ENCODE measurements at places on chromosomes 3 and 15. TPM values are rescaled to one million over a fixed set of nuclear protein-coding genes. Genes with fewer than 3 reads are reported as not detected.

DNA sequence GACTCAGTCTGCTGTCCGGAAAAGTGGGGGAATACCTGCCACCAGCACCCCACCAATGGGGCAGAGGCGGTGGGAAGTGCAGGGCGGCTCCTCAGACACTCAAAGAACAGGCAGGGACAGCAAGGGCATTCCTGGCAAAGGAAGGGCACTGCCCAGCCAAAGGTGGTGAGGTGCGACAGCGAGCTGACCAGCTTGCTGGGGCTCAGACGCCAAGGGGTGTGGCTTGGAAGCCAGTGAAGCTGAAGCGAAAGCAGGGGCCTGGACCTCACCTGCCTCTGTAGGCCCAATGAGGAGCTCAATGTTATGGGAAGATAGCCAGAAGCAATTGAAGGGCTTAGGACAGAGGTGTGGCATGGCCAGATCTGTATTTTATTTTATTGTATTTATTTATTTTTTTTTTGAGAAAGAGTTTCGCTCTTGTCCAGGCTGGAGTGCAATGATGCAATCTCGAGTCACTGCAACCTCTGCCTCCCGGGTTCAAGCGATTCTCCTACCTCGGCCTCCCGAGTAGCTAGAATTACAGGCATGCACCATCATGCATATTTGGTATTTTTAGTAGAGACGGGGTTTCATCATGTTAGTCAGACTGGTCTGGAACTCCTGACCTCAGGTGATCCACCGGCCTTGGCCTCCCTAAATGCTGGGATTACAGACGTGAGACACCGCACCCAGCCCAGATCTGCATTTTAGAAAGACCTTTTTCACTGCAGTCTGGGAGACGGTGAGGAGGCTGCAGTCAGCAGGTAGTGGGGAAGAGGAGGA lies 4.4 kb upstream of the LMAN1L start:
- DNase-seq, result no peak

DNA sequence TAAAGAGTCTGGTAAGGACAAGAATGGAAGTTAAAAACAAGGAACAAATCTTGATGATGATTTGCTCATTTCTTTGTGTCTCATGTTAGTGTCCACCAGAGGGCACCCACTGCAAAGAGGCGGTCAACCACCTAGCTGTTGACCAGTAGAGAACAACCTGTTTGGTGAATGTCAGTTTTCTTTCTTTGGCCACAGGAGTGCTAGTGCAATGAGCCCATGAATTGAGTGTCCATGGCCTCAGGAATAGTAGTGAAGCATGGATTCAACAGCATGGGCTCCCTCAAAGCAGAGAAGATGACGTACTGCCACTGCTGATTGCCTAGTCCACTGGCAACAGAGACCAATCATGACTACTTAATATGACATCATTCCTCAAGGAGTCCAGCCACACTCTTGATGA lies 10.7 kb upstream of the CNTN6 start:
- peak; percentile 22 for DNase-seq

DNA sequence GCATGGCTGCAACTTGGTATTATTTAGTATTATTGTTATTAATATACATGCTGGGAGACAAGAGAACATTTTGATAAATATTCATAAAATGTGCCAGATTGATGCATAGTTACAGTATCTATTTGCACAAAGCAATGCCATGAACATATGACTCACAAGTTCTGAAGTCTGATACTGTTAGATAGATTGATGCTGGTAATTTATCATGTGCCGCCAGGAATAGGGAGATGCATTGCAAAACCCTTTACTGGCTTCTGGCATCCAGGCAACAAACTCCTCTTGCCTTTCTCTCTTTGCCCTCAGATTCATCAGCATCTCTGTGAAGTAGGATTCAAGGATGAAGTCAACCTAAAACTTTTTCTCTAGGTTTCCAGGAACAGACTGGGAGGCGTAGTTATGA lies 41.0 kb upstream of the SLC25A26 start:
- no peak for DNase-seq

DNA sequence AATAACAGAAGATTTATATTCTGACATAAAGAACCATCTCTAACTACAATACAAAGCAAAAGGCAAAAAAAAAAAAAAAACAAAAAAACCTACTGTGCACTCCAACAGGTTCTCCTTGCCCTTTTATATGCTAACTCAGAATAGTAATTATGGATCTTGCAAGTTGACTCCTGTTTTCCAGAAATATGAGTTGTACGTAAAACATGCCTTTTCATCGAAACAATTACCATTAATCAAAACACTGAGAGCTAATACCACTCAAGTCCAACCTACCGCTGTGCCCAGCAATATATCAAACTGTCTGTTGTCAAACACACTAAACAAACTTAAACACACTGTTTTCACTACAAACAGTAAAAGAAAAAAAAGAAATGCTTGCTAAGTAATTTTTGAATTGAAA lies 389.8 kb downstream of the TBC1D5 start:
- no peak for DNase-seq

- peak; percentile 64 for DNase-seq
These were observed at the start of gene EPHA6 for GRCh38 chr3:96813820-96814650. TSS of gene EPHA6 (plus strand) at chr3:96814594.

The ROBO2 gene
- 83.8 TPM for total RNA-seq

DNA sequence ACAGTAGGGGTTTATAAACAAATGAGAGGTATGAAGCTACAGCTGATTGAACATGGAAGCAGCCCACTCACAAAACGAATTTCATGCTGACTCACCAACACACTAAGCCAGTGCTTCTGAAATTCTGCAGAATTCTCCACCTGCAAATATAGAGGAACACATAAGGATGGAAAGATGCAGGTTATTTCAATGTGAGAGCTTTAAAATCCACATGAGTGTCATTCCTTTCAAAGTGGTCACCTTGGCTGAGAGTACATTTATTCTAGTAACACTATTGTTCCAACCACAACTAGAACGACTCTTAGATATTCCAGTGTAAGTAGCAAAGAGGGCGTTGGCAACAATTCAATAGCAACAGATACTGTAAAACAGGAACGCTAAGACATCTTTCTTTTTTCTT lies 189.9 kb upstream of the TSC22D2 start:
- DNase-seq, result no peak

DNA sequence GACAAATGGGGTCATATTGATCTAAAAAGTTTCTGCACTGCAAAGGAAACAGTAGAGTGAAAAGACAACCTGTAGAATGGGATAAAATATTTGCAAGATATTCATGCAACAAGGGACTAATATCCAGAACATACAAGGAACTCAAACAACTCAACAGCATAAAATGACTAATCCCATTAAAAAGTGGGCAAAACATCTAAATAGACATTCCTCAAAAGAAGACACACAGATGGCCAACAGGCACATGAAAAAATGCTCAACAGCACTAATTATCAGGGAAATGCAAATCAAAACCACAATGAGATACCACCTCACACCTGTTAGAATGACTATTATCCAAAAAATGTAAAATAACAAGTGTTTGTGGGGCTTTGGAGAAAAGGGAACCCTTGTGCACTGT lies 8.8 kb downstream of the SLC12A8 start:
- DNase-seq, result no peak

- no peak for DNase-seq
These were observed 7.0 kb downstream of the EIF4A2 start for GRCh38 chr3:186790261-186790981.

- no peak for DNase-seq
These were observed 90.5 kb downstream of the MINAR1 start for GRCh38 chr15:79522656-79523055.

GRCh38 chr3:61354604-61355003 lies 103.4 kb upstream of the FHIT start:
- no peak for DNase-seq

DNA sequence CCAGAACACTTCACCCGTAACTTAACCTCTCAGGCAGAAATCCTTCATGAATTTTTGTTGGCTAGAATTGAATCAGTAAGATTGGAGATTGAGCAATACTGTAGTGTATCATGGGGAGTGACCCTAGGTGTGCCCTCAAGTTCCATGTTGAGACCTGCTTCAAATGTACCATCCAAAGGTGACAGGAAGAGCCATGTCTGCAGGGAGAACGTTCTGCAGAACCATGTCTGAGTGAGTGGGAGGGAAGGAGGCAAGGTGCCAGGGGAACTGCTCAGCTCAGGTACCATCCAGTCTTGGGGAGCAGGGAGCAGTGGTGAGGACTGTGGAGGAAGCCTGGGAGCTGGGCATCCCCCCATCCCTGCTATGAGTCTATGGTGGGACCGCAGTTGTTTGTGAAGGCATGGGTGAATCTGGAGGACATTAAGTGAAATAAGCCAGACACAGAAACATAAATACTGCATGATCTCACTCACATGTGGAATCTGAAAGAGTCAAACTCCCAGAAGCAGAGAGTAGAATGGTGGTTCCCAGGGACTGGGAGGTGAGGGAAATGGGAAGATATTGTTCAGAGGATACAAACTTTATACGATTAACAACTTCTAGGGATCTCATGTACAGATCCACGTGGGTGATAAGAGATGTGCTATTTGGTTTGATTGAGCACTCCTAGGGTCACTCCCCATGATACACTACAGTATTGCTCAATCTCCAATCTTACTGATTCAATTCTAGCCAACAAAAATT lies 23.3 kb downstream of the CFAP161 start:
- DNase-seq, result no peak

DNA sequence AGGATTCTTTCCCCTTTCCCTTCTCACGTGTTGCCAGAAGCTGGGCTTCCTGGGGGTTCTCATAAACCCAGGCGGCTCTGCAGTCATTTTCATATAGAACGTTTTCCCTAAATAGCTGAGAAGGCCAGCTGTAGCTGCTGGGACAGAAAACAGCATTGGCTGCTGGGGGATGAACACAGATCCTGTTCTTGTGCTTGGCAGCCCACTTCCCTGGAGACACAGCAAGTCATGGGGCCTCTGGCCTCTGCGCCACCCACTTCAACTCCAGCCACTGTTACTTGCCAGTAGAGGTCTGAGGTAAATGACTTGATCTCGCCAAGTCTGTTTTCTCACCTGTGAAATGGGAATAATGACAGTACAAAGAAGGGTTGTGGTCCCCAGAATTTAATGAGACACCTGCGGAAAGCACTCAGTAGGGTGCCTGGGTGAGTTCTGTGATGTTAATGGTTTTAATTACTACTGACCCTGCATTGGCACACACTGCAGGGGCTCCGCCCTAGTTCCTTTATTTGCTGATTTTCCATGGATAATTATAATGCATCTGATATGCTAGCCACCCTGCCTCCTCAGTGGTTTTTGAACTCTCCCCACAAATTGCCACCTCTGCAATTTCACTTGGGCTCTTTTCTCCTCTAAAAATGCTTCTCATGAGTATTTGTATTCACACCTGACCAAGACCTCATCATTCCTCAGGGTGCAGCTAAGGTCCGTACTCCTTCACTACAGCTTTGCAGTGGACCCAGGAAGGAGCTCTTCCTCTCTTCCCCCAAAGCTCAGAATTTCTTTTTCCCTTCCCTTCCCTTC lies 274.7 kb downstream of the RPLP1 start:
- DNase-seq, result no peak

The ADIPOQ gene
- total RNA-seq, result not detected

GRCh38 chr15:66496951-66497501 lies 536 bp downstream of the SNAPC5 start:
- DNase-seq, result no peak

- DNase-seq, result no peak
These were observed 116.7 kb downstream of the XXYLT1 start for GRCh38 chr3:195154111-195154791.

The VEPH1 gene
- 12.3 TPM for total RNA-seq

DNA sequence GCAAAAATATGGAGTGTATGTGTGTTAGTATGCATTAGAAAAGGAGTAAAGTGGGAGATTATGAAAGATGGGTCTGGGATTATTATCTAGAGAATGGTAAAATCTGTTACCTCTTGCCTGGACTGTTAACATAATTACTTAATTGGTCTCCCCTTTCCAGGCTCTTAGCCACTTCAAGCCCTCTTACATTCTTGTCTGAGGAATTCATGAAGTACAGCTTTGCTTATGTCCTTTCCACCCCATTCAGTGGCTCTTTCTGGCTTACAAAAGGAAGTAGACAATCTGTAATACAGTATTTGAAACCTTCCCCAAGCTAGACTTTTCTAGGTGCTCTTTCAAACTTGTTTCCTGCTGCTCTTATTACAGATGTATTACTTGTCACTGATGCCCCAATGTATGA lies 129.8 kb downstream of the MBNL1 start:
- DNase-seq, result no peak

DNA sequence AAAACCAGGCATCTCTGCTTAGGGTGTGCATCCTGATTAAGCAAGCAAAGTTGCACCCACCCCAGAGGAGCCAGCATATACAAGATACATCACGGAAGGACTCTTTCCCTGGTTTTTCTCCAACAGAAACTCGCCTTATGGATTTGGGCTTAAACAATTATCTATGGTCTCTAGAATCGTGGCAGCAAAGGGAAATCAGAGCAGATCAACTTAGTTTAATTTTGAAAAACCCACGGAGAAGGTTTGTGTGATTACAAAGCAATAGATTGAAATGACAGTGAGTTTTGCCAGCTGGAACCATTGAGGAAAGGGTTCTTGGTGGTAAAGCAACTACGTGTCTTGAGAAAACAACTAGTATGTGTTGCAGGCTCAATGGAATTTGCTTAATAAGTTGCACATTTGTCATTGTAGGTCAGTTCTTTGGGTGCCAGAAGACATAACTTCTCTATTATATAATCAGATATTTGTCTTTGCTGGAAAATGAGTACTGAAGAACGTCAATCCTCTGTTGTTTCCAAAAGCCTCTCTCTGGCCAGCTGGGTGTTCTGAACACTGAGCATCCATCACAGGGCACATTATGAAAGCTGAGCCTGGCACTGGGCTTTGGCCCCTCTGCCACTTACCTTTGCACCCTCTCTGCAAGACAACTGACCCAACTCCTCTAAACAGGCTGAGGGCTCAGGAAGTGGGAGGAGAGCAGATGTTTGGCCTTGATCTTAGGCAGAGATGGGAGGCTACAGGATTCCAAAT lies 75.7 kb upstream of the FBN1 start:
- DNase-seq, result no peak

The GRAMD1C gene
- 2.4 TPM for total RNA-seq

DNA sequence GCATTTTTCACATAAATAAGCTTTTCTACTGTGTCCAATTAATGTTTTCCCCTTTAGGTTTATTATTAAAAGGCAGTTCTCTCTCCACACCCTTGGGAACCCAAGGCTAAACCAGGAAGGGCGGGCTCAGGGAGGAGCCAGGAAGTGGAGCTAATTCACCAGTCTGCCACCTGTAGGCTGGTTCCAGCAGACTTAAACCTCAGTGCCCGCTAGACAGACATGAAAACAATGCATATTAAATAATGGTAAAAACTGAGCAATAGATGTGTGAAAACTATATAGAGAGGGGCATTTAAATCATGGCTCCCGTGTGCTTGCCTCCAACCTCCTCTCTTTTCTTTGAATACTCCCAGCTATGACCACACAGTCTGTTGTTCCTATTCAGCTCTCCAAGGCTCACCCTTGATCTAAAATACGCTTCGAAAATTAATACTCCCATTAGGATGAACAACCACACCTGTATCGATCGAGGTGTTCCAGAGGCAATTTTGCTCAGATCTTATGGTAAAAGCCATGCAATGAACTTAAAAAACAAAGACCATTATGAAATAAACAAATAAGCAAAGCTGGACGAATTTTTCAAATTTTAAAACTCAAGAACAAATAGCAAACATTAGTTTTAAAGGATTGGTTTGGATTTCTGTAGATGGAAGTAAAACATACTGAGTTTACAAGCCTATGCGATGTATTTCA lies 253.3 kb downstream of the TJP1 start:
- no peak for DNase-seq

The DAZL gene
- not detected for total RNA-seq

GRCh38 chr3:99108508-99108907 lies 207.0 kb upstream of the DCBLD2 start:
- no peak for DNase-seq

The PATL2 gene
- not detected for total RNA-seq

Measured in progenitor cell of endocrine pancreas (in vitro differentiated cells).